ENCODE measurements at places on chromosomes 11 and 22.
A peak's percentile ranks its signal among the peaks of the same experiment; 100 is the strongest.

GRCh38 chr11:765025-765801 lies 12.1 kb downstream of the GATD1 start:
- peak; percentile 79 for DNase-seq

GRCh38 chr22:50612528-50613221 lies 12.1 kb downstream of the MAPK8IP2 start:
- no peak for DNase-seq

GRCh38 chr22:32478994-32479393 lies 4.4 kb downstream of the FBXO7 start:
- DNase-seq: no peak

GRCh38 chr11:131095511-131096185 lies 179.4 kb upstream of the SNX19 start:
- no peak for DNase-seq

GRCh38 chr11:94519478-94520084 lies 7.3 kb downstream of the C11orf97 start:
- peak; percentile 18 for DNase-seq
